ENCODE measurements at places on chromosomes 12 and 14. TPM values are rescaled to one million over a fixed set of nuclear protein-coding genes. Genes with fewer than 3 reads are reported as not detected.

- no peak for DNase-seq
These were observed 54.9 kb downstream of the BEGAIN start for GRCh38 chr14:100532154-100532861.

DNA sequence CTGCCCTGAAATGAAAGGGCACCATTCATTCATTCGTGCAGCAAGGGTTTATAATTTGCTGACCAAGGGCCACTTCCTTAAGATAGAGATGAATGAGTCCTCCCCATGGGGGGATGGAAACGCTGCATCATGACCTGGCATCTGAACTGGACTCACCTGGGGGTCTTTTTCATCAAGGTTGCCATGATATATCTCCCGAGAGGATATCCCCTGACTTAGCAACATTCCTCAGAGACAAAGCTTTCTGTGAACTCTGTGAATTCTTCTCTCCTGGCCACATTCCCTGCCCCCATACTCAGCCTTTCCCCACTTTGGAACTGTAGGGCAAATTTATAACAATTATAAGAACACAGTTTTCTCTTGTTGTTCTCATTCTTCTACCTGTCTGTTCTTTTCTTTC lies 30.8 kb downstream of the SRRM4 start:
- no peak for DNase-seq

GRCh38 chr12:116990971-116991966 lies 80.5 kb downstream of the FBXW8 start:
- DNase-seq = no peak

DNA sequence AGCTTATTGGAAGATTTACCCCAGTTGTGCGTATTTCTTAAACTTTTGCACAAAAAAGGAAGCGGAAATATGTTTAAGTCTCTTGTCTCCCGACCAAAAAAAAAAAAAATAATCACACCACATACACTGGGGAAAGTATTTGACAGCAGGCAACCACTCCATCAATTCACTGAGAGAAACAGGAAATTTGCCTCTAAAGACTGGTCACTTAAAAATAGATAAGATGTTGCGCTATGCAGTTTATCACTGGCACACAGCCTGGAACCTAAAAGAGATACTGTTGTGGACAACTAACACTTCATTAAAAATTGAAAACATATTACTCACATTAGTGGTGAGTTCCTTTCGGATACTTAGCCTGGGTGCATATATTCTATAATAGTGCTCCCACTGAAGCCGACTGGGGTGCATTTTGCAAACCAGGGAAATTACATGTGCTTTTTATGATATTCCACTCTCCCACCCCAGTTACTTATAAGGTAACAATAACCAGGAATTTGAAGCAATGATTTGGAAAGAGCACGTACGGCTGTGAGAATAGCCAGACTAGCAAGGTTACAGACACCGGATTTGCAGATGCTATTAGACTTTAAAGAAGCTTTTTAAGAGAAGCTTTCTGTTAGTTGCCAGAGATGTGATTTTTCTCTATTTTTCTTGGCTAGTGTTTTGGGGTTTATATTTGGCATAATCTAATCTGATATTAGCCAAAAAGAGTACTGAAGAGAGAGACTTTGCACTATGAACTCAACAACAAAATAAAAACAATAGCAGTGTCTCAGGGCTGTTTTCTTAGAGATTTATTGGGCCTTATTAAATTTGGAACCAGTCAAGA lies 311.5 kb downstream of the NOVA1 start:
- DNase-seq = no peak

DNA sequence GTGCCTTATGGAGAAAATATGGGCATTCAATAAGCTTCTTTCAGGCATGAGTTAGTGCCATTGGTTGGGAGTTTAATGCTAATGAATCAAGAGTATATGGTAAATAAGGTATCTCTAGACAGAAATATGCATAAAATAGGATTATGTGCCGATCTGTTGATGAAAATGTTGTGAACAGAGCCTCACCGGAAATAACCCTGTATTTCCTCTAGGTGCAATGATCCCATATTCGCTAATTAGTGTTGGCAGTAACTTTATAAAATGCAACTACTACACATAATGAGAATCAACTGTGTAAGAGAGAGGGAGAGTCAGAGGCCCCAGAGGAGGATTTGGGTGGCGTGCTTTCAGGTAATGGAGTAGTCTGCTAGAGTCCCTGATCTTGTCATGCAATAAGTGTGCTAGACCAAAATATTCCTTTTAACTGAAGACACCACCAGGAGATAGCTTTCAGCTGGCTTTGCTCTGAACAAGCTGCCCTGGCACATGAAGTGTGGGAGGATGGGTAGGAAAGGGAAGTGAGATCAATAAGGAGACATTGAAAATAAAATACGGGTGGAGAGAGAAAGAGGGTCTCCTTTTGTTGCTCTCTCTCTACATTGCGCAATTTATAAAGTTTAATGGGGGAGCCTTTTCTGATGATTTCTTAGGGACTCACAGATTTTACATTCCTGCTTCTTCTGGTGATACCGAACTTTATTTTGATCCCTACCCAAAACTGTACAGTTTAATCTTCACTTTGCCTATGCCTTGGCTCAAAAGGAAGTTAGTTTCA lies 68.6 kb upstream of the PLXNC1 start:
- DNase-seq = no peak

DNA sequence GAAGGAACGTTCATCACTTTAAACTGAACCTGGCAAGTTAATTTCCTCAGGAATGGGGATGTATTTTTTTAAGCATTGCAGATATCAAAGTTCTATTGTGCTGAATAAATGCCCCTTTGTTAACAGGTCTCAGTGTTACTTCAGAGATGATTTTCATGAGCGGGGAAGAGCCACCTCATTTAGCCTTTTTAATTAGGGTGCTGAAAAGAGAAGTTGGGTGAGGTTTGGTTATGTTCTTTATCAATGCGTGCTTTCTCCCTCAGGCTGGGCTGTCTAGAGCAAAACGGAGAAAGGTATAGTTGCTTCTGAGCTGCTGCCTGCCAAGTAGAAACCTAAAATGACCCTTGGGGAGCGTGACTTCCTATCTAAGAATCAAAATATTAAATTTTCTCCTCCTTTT lies 8.0 kb upstream of the HIP1R start:
- no peak for DNase-seq

- DNase-seq = no peak
These were observed 58.0 kb upstream of the CCDC175 start for GRCh38 chr14:59634617-59635016.

DNA sequence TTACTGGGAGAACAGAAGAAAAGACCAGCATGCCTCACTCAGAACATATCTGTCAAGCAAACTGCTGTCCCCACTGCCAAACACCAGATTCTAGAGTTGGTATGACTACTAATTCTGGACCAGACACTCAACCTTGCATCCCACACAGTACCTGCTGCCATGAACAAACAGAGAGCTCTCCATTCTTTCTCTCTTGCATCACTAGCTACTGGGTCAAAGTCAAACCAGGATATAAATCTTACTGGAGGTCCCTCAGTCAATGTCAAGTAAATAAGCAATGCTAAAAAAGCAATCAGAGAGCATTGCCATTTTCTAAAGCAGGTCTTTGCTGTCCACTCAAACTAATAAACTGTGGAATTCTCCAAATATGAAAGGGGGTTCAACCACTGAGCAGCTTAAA lies 452.4 kb upstream of the SEL1L start:
- no peak for DNase-seq

The NEUROD4 gene
- not detected for total RNA-seq

DNA sequence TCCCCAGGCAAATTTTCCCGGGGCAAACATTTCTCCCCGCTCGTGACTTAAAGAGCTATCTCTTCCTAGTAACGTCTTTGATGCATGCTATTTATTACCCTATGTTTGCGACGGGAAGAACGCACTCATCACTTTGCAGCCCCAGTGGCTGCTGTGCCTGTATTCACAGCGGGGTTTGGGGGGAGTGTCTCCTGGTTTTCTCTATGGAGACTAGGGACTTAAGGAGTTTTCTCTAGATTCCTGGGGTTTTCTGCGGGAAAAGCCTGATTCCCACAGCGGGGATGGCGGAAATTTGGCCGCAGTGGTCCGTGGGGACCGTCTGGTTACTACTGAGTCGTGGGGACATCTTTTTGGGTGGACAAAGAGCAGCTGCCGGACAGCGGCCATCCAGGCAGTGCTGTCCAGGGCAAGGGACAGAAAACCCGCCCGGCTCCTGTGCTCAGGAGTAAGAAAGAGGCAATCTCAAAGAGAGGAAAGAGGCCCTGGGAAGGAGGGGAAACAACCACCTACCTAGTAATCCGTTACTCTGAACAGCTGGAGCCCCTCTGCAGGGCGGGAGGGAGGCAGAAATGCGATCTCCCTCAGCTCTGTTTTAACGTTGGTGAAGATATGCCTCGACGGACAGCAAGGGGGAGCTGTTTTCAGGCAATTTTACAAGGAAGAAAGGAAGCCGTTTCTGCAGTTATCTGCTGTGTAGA lies 771 bp upstream of the AVPR1A start:
- no peak for DNase-seq

The BCL2L14 gene
- 1.2 TPM for total RNA-seq

The PZP gene
- not detected for total RNA-seq

- DNase-seq = peak; percentile 19
These were observed 241.1 kb downstream of the SPTSSA start for GRCh38 chr14:34220921-34221320.

The CLEC4A gene
- total RNA-seq = not detected

- DNase-seq = no peak
These were observed 16.1 kb upstream of the CHGA start for GRCh38 chr14:92906823-92907222.

The MIP gene
- not detected for total RNA-seq

DNA sequence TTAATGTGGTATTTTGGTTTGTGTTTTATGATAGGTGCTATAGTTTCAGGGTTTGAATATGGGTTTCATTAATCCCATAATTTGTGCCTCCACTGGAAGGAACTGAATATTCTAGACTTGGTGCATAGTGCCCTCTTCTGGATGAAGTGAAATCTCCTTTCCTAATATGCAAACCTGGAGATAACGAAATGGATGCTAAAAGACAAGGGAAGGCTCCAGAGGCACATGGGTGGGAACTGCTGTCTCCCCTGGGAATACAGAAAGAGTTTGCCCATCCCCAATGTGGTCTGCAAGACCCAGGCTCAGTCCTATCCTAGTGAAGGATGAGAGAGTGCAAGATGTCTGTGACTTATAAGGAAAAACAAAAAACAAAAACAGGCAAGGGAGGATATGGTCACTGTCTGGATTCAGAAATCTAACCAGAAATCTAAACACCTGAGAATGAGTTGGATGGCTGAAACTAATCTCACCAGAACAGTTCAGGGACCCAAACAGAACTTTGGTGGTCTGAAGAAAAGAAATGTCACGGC lies 142.3 kb upstream of the TMPO start:
- DNase-seq = no peak

GRCh38 chr14:69153152-69153872 lies 393 bp upstream of the DCAF5 start:
- peak; percentile 93 for DNase-seq

The PTCSC3 gene
- not detected for total RNA-seq

GRCh38 chr12:20711846-20712245 lies 16.7 kb downstream of the SLCO1C1 start:
- DNase-seq = no peak

DNA sequence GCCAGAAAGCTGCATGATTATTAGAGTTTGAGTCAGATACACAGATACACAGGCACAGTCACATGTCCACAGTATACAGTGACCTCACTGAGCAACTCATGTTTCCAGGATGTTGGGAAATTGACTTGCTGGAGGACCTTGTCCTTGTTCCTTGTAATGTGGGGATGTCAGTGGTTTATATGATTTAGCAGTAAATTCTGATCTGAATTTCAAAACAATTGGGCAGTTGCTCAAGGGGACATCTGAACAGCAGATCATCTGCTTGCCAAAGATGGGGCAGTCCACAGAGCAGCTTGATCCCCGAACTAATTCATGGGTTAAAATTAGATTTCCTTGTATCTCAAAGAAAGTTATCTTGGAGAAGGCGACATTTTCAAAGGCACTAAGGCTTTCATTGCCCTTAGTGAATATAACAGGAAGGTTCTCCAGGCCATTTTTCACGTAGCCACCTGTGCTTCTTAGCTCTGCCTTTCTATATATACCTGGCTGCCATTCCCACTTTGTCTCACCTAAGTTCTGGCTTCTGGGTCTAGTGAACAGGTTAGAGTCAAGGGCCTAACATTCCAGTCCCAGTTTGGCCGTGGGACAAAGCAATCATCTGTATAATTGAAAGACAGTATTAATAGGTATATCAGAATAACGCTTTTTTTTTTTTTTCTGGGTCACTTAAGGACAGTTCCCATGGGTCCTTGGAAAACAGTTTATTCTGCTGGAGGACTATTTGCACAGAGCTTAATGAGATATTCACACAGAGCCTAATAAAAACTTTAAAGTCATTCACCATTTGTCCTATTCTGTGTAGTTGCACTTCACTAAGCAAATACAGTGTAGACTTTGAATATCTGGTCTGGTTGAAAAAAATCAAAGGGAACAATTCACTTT lies 64.9 kb upstream of the STRN3 start:
- DNase-seq = no peak

GRCh38 chr12:286531-287300 lies 24.1 kb upstream of the SLC6A13 start:
- DNase-seq = no peak

DNA sequence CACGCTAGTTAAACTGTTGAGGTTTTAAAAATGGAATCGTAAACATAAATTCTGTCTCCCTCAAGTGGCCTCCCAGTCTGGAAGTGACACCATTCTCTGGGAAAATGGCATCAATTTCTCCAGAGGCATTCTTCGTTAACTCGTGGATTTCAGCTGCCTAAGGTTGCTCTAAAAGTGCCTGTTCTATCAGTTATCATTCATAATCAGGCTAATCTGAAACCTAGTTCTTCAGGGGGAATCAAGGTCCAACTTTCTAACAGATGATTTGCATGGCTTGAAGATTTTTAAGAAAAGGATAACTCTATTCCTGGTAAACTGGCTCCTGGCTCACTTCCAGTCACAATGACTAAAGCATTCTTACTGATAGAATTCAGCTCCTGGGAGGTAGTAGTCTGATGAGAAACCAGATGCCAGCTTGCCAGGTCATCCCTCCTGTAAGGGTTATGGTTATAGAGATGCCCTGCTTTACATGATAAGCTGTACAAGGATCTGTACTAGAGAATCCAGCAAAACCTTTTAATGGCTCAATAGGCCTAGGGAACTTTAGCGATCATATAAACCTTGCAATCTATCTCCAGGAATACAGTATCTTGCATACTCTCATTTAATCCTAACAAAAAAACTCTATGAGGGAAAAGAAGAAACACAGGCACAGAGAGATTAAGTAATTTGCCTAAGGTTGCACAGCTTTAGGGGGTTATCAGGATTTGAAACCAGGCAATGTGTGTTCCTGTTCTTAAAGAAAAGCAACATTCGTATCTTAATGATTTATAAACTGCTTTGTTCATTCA lies 1.5 kb downstream of the L3HYPDH start:
- no peak for DNase-seq

The TMPRSS12 gene
- total RNA-seq = not detected

The ABCD2 gene
- 5.8 TPM for total RNA-seq

The ZNF740 gene
- total RNA-seq = 45.5 TPM

- no peak for DNase-seq
These were observed 105.5 kb downstream of the GPATCH2L start for GRCh38 chr14:76257111-76257803.

GRCh38 chr14:103931422-103931821 lies 3.2 kb downstream of the TDRD9 start:
- DNase-seq = no peak

GRCh38 chr12:63779498-63780481 lies at the start of gene RXYLT1:
Gene RXYLT1 (plus strand): TSS chr12:63779909. CDS start chr12:63779961, 52 bp downstream.
- DNase-seq = peak; percentile 79

The OR6C65 gene
- total RNA-seq = not detected

- DNase-seq = no peak
These were observed 24.5 kb downstream of the MMP17 start for GRCh38 chr12:131852551-131853299.

GRCh38 chr12:6471989-6472360 lies 1.5 kb upstream of the VAMP1 start:
- DNase-seq = no peak

GRCh38 chr12:20646239-20646827 lies 48.8 kb upstream of the SLCO1C1 start:
- no peak for DNase-seq

The NUDT4 gene
- total RNA-seq = 93.9 TPM

All from activated T-helper 2 cell treated with anti-CD3 and anti-CD28 coated beads, Interferon-gamma antibody, Interleukin-2, Interleukin-4, amounts not matched to agents 10 μg/mL and 5 μg/mL and 100 μg/mL, durations not matched to agents 14 hours and 24 hours and 36 hours (primary cell).